ENCODE measurements at places on chromosomes 7 and 10. TPM values are rescaled to one million over a fixed set of nuclear protein-coding genes. Genes with fewer than 3 reads are reported as not detected.

The ZNF746 gene
- total RNA-seq = 12.6 TPM

The CPA2 gene
- total RNA-seq = 0.67 TPM

The TMEM225B gene
- total RNA-seq = 0.57 TPM

The TSPAN12 gene
- total RNA-seq = 7.5 TPM

The PPP1R3A gene
- total RNA-seq = not detected

The CHAT gene
- not detected for total RNA-seq

The TASOR2 gene
- 59.6 TPM for total RNA-seq

All from posterior vena cava (tissue), 2 donors.